ENCODE measurements at places on chromosomes 4 and X.
A peak's percentile ranks its signal among the peaks of the same experiment; 100 is the strongest.

- peak; percentile 13 for DNase-seq
These were observed 649.6 kb upstream of the DIPK2B start for GRCh38 chrX:45850197-45850774.

- no peak for DNase-seq
These were observed 216.0 kb upstream of the FTHL17 start for GRCh38 chrX:31287861-31288260.

DNA sequence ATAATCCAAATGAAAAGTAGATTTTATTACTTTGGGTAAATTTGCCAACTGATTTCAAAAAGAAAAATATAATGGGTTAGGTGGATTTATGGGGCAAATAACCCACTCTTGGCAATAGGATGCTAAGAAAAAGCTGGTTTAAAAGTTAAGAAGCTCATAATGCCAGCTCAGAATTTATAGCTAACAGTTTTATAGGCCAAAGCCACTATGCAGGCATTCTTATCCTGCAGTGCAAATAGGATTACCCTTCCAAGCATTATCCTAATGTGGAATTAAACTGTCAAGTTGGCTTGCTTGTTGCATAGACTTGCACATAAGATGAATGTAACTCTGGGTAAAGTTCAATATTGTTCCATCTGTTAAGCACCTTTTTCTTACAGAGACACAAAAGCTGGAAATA is 703.0 kb downstream of the PCDH18 start:
- DNase-seq, result peak; percentile 45

DNA sequence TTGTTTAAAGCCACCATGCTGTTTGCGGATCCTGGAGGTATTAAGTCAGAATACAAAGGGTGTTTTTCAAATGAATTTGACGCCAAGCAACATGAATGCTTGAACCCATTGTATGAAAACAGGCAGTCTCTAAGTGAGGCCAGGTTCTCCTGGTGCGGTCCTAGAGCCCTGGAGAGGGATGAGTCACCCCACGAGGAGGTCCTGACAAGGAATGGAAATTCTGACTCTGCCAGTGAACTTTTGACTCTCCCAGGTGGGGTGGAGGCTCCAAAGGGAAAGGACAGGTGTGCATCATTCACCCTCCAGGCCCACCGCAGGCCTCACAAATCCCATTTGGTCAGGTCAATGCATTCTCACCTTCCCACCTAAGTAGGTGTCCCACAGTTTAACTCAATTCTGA is 1.5 kb downstream of the TRIM2 start:
- no peak for DNase-seq

DNA sequence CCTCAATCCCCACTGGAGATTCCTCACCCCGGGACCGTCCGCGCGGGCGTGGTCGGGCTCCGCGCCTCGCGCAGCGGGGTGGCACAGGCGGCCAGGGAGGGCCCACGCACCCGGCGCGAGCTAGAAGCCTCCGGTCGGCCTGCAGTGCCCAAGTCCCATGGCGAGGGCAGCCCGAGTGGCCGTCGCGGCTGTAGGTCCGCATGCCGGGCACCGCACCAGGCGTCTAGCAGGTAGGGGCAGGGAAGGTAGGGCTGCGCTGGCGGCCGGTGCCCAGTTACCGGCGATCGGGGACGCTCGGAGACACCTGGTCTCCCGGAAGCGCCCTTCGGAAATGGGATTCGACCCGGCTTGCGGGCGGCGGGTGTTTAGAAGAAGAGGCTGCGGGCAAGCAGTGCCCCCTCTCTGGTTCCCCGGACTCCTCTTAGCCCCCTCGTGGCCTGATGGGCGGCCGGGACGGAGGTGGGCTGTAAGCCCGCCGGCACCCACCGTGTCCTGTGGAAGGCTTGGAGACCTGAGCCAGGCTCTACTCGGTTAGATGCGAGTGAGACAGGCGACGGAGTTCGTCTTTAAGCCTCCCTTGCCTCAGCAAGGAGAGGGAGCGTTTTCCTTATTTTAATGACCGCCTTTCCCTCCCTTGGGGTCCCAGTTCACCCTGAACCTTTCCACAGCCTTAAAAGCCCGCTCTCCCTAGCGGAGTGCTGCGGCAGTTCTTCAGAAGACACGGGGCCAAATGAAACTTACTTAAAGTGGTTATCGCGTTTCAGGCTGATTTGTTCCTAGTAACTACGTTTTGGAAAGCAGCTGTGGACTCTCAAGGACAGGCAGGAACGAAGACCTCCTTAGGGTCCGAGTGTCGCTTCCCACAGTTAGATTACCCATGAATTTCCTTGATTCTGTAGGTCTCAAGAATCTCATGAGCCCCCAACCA is 821 bp downstream of the SLITRK2 start:
- no peak for DNase-seq

DNA sequence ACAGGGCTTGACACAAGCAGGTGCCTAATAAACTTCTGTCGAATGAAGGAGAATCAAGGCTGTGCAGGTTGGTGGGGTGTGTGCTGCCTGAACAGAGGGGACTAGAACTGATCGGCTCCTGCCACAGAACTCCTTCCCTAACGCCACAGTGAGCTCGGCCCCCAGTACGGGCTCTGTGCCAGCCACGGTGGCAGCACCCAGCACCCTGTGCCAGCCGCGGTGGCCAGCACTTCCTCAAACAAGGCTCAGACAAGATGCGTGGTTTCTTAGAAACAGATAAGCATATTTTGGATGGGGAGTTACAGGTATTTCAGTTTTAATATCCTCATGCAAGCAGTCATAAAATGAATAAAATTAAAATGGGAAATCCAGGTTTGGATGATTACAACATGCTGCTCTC is 26.0 kb upstream of the C4orf50 start:
- DNase-seq, result no peak

DNA sequence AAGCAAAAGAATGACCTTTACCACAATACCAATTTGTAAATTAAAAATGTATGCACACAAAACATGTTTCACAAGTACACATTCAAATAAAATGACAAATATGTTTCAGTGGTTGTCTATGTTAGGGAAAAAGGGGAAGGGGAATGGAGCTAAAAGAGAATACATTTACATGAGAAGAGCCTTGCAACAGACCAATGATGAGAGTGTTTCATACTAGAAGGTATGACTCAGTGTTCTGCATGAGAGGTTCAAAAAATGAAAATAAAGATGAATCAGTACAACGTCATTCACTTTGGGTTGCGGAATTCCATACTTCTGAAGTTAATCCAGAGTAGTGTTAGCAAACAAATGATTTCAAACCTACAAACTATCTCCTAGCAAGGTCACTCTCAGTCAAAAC is 51.7 kb downstream of the RPGR start:
- DNase-seq, result no peak

DNA sequence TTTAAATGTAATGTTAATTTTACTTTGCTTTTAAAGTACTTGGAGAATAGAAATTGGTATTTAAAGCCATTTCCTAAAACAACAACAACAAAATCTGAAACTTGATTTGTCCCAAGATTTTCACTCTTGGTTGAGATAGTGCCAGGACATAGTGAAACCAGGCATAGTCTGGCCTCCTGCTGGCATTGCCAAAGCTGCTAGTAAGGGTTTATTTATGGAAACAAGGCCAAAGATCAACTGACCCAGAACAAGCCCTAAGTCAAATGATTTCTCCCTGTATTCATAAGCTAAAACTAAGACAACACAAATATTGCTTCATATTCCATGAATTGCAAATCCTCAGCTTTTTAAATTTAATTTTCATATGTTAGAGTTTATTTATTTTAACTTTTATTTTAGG is 227.5 kb upstream of the FGF13 start:
- DNase-seq, result no peak

DNA sequence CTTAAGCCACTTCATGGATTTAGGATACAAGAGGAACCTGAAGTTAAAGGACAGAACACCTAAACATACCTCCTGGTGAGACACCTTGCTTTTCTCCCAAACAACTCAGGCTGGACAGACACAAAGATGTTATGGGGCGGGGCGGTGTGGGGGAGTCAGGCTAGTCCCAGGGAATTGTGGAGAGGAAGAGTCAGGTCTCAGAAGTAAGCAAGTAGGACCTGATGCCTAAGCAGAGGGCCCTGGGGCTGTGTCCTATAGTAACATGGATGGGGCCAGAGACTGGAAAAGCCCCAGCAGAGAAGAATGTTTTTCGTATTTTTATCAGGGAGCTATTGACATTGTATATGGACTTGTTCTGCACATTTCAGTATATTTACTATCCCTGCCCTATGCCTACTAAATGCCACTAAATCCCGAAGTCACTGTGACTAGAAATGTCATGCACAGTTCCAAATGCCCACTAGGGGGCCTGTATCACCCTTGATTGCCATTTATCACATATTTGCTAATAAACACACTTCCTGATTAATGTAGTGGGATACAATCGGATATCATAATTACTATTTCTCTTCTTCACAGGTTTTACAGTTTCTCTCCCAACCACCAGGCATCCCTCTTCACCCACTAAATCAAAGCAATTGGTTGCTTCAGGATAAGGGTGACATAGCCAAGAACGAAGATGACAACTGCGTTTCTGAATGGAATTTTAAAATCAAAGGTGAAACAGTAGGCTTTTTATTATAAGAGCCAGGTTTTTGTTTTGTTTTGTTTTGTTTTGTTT is 23.8 kb upstream of the ARHGAP10 start:
- DNase-seq, result peak; percentile 20

DNA sequence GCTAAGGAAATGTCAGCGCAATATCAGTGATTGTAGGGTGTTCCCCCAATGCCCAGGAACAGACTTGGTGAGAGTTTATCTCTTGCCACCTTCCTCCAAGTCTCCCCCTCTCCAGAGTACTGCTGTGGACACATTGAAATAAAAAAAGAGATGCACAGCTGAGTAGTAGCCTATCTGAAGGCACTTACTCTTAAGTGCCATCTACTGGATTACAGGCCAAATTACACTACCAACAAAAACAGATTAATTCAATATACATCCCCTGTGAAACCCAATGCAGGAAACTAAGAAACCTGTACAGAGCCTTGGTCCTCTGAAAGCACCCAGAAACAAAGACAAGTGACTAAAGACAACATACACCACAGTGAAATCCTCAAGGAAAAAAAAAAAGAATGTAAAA is 460.3 kb downstream of the ZIC3 start:
- no peak for DNase-seq

GRCh38 chr4:113276464-113277170 is 227.2 kb downstream of the ANK2 start:
- no peak for DNase-seq

DNA sequence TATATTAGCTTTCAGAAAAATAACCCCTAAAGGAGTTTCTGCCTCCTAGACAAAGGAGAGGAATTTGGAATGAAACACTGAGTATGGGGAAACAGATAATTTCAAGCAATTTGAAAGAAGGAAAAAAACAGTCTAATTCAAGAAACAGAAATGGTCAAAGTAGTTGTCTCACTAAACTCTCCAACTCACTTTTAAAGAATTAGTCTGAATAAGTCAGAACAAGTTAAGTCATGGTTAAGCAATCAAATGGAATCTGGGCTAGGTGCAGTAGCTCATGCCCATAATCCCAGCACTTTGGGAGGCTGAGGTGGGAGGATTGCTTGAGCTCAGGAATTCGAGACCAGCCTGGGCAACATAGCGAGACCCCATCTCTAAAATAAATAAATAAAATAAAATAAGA is 95.7 kb upstream of the GRIA3 start:
- DNase-seq, result no peak

All from NCI-H524 (cell line).